Activated CD8-positive, alpha-beta T cell treated with anti-CD3 and anti-CD28 coated beads, Interleukin-2, amount 10 ng/mL, durations not matched to agents 7 days and 5 days (primary cell): ENCODE measurements at places on chromosomes 12 and 14. TPM values are rescaled to one million over a fixed set of nuclear protein-coding genes. Genes with fewer than 3 reads are reported as not detected.

Gene DEGS2
- total RNA-seq: 0.05 TPM

Gene WNT1
- 1.1 TPM for total RNA-seq

Gene LUM
- not detected for total RNA-seq

Gene EFS
- not detected for total RNA-seq

Gene CCDC175
- not detected for total RNA-seq

Gene PRPH
- not detected for total RNA-seq

Gene DPPA3
- total RNA-seq: not detected

Gene DDX51
- 27.6 TPM for total RNA-seq

Gene PAPOLA
- 163 TPM for total RNA-seq

Gene BBOF1
- total RNA-seq: 1.2 TPM

Gene KIF26A
- 0.26 TPM for total RNA-seq

Gene ACOT6
- not detected for total RNA-seq

Gene SELPLG
- total RNA-seq: 144 TPM

Gene KRT2
- not detected for total RNA-seq

Gene PPP1R1A
- not detected for total RNA-seq

Gene TMEM229B
- 10.0 TPM for total RNA-seq

Gene TMEM30B
- 0.52 TPM for total RNA-seq

Gene TRHDE
- total RNA-seq: not detected

Gene CAPRIN2
- total RNA-seq: 10.7 TPM

Gene TRIM9
- 0.73 TPM for total RNA-seq

Gene GUCY2C
- total RNA-seq: not detected

Gene LRTM2
- total RNA-seq: not detected

Gene RBP5
- 0.29 TPM for total RNA-seq

Gene CCDC85C
- 8.9 TPM for total RNA-seq

Gene RTRAF
- total RNA-seq: 201 TPM

Gene VDR
- 13.2 TPM for total RNA-seq

Gene SRSF5
- total RNA-seq: 301 TPM
